ENCODE measurements at places on chromosomes 5 and 9.

- DNase-seq, result no peak
Measured at GRCh38 chr9:23746317-23746716, 79.7 kb downstream of the ELAVL2 start.

DNA sequence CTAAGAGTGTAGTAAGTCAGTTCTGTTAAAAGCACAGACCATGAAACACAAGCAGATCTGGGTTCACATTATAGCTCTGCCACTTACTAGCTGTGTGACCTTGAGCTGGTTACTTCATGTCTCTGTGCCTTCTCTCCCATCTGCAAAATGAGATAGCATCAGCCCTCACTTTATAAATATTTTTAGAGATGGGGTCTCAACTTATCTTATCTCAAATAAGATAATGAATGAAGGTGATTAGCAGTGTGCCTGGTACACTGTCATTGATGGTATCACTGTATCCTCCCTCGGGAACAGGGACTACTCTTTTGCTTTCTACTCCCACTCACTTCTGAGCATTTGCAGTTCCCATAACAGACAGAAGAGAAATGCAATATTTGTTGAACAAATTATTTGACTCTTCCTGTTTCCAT, 52.4 kb downstream of the GALNT10 start:
- no peak for DNase-seq

- DNase-seq, result no peak
Measured at GRCh38 chr9:133684121-133684935, 48.2 kb downstream of the DBH start.

DNA sequence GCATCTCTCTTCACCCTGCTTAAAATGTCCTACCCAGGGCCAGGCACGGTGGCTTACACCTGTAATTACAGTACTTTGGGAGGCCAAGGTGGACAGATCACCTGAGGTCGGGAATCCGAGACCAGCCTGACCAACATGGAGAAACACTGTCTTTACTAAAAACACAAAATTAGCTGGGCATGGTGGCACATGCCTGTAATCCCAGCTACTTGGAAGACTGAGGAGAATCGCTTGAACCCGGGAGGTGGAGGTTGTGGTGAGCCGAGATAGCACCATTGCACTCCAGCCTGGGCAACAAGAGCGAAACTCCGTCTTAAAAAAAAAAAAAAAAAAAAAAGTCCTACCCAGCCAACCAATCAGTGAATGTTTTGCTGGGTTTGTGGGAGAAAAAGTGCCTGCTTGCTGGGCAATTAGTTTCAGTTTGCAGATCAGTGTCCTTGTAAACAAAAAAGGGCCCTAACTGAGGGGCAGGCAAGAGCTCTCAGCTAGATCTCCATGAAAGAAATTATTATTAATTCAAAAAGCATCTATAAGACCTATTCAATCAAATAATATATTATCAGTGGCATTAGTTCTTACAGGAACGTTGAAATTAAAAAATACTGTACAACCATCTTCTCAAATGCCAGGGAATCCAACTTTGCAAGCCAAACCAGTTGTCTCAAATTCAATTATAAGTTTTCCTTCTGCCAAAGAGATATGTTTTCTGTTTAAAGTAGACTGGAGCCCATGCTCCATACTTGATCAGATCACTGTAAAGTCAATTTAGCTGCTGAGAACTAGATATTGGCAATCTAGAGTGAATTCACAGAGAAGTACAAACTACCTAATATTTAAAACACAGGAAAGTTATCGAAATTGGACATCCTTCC, 3.9 kb downstream of the MEGF9 start:
- DNase-seq, result no peak

- DNase-seq, result no peak
Measured at GRCh38 chr5:122880170-122880689, 34.8 kb downstream of the SNX24 start.

- DNase-seq, result no peak
Measured at GRCh38 chr9:70569070-70569772, 154.8 kb upstream of the KLF9 start.

DNA sequence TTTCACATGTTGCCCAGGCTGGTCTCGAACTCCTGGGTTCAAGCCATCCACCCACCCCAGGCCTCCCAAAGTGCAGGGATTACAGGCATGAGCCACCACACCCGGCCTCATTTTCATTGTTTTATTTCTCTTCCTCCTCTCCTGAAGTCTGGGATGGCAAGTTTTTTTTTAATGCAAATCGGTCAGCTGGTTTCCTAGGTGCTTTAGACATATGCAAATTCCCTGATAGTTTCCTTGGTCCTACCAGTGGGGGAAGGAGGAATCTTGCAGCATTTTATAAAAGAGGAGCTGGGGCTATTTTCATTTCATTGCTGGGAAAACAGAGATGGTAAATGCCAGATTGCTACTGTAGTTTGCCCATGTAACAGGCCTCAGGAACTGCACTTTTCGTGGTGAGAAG, 179.4 kb downstream of the ACTL7B start:
- DNase-seq, result no peak

- DNase-seq, result no peak
Measured at GRCh38 chr5:109855056-109855455, 165.3 kb downstream of the MAN2A1 start.

- no peak for DNase-seq
Measured at GRCh38 chr9:95018099-95018936, 291.8 kb downstream of the AOPEP start.

- DNase-seq, result no peak
Measured at GRCh38 chr5:173778152-173778782, 109.9 kb upstream of the CPEB4 start.
